ENCODE measurements at places on chromosomes 13 and 19. TPM values are rescaled to one million over a fixed set of nuclear protein-coding genes. Genes with fewer than 3 reads are reported as not detected.

Gene SULT2B1
- not detected for total RNA-seq

Gene KCNRG
- 5.9 TPM for total RNA-seq

Gene CGB7
- total RNA-seq: not detected

Gene GPR180
- total RNA-seq: 6.9 TPM

Gene RFPL4AL1
- total RNA-seq: not detected

Data from aortic smooth muscle cell (primary cell).